ENCODE measurements at places on chromosomes 5 and 9.

- peak; percentile 26 for DNase-seq
Observed at GRCh38 chr9:14315875-14316601, 2.1 kb upstream of the NFIB start.

GRCh38 chr5:109922381-109922995 lies 232.8 kb downstream of the MAN2A1 start:
- no peak for DNase-seq

DNA sequence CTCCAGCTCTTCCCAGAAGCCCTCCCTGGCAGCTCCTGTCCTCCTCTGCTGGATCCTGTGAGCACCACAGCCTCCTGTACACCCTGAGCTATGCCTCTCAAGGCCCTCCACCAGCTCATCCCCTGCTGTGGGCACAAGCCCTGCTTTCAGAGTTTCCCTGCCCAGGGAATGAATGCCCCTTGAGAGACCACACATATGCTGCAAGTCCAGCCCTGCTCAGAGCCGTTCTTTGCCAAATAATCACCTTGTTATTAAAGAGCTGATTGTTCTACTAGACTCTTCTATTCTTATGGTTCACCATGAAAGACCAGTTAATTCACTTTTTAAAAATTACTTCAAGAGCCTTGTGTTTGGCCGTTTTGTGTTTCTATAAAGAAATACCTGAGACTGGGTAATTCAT lies 121.5 kb downstream of the MVB12B start:
- no peak for DNase-seq

- no peak for DNase-seq
Observed at GRCh38 chr5:11497651-11498050, 406.6 kb downstream of the CTNND2 start.

DNA sequence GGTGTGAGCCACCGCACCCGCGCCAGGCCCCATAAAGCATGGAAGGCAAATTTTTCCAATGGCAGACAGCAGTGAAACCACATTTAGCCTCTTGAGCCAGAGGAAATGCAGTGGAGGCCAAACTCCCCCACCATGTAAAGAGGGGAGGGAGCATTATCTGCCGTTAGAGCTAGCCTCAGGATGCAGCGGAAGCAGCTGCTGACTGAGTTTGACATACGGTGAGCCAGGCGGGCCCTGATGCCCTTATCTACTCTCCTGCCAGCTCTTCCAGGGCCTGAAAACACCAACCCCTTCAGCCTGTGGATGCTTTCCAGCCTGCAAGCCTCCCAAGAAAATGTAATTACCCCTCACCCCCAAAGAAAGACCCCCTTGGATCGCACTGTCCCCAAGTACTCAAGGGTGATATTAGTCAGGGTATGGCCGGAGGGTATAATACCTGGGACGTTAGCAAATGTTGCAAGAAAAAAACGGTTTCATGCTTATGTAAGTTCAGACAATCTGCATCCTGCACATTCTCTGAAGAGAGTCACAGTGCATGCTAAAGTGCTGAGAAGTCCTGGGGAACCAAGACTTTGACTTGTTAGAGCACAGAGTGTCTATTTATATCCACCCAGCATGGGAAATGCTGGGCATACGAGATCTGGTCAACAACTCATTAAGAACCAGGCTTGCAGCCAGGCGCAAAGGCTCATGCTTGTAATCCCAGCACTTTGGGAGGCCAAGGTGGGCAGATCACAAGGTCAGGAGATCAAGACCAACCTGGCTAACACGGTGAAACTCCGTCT lies 11.3 kb upstream of the GGTA1 start:
- no peak for DNase-seq

DNA sequence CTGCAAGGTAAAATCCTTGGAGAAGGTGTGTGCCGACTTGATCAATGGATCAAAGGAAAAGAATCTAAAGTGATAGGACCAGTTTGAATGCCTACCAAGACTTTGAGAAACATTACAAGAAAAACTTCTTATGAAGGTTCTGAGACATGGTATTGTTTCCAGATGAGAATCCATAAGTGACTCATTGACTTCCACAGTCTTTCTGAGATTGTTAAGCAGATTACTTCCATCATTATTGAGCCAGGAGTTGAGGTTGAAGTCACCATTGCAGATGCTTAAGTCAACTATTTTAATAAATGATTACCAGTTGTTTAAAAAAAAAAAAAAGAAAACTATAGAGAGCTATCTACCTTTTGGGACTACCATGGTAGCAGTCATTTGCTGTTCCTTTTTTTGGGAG lies 7.0 kb downstream of the LNPEP start:
- DNase-seq, result no peak

- DNase-seq, result no peak
Observed at GRCh38 chr5:17087035-17087434, 130.4 kb upstream of the BASP1 start.

- DNase-seq, result no peak
Observed at GRCh38 chr9:112898872-112899311, 8.2 kb upstream of the SLC46A2 start.

- DNase-seq, result no peak
Observed at GRCh38 chr5:89930591-89931392, 478.8 kb downstream of the CETN3 start.

- no peak for DNase-seq
Observed at GRCh38 chr5:7876867-7877266, 7.9 kb downstream of the MTRR start.

DNA sequence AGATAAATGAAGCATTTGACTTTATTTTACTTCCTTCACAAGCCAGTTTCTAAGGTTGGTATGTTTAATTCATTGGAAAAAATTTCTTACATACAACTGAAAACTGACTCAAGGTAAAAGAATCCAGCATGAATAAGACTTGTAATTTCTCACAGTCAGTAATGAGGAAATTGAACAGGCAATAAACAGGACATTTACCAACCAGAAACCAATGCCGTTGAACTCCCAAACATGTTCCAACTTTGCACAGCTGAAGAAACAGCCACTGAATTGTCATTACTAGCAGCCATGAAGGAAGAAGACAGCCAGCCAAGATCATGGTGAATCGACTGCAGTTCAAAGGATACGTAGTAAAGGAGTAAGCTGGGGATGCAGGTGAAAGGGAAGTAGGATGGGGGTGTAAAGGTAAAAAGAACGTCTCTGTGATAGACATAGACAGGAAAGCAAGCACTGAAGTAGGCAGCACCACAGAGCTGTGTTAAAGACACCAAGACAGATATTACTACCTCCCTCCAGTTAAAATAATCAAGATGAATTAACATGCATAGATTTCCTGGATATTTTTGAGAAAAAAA lies 21.3 kb upstream of the SLC12A2 start:
- no peak for DNase-seq

DNA sequence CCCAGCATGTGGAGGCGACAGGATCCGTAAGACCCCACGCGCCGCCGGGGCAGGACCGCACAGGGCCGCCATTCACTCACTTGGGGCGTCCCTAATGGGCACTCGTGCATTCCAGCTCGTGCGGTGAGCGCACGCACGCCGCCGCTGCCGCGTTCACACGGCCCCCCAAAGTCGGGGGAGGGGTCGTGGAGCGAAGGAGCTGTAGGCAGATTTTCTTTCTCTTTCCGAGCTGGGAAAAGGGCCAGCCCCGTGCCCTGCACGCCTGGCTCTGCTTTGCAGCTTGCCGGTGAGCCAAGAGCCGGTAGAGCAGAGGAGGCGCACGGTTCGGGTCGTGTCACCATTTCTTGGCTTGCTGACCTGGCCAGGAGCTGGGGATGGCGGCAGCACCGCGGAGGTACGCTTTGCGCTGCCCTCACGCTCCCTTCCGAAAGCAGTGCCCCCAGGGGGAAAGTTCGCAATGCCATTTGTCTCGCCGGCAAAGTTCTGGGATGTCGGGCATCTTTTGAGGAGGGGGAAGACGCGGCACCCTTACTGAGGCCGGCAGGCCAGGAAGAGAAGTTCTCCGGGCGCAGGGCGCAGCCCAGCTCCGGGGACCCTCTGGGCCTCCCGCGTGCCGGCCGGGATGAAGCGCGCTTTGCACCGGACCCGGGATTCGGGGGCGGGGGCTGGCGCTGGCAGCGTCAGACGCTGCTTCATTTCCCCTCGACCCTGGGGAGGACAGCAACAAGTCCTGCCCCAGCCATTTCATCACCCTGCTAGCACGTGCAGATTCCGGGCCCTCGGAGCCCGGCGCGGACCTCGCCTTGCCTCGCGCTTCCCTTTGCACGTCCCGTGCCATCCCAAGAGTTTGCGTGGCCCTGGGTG lies 898 bp downstream of the STC2 start:
- DNase-seq, result no peak

- no peak for DNase-seq
Observed at GRCh38 chr5:139038613-139039305, 159.4 kb downstream of the SIL1 start.

GRCh38 chr5:64978546-64978945 lies 209.8 kb downstream of the CWC27 start:
- DNase-seq, result no peak

- peak; percentile 77 for DNase-seq
Observed at GRCh38 chr5:65722575-65723403, 784 bp downstream of the NLN start.

GRCh38 chr5:58294598-58295305 lies 165.1 kb downstream of the PLK2 start:
- DNase-seq, result no peak

DNA sequence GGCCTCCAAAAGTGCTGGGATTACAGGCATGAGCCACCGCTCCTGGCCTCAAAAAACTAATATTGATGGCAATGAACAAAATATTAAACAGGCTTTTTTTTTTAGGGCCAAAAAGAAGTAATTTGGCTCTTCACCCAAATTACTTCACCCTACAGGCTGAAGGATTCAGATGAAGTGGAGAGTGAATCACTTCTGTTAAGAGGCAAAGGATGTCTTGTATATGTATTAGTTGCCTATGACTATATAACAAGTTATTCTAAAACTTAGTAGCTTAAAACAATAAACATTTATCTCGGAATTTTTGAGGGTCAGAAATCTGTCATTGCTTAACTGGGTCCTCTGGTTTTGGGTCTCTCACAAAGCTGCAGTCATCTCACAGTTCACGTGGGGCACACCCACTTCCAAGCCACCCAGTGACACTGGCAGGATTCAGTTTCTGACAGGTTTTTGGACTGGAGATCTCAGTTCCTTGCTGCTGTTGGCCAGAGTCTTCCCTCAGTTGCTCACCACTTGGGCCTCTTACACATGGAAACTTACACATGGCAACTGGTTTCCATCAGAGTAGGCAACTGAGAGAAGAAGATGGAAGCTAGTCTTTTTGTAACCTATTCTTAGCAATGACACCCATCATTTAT lies 66.7 kb downstream of the IQGAP2 start:
- DNase-seq, result no peak

GRCh38 chr5:52983731-52984636 lies 5.2 kb upstream of the ITGA2 start:
- DNase-seq, result no peak

DNA sequence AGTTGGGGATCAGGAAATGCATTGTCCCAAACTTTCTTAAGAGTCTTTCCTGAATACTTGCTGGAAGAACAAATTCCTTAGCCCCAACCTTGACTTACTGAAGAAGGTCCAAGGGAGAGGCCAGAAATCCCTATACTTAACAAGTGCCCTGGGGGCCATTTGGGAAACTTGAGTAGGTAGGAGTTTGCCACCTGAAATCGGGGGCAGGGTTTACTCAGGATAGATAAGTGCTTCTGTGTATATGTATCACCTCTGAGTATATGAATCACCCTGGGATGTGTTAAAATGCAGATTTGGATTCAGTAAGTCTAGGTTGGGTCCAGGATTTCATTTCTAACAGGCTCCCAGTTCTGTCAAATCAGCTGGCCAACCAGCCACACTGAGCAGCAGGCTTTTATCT lies 47.9 kb upstream of the MYO10 start:
- DNase-seq, result no peak

- DNase-seq, result no peak
Observed at GRCh38 chr9:106868087-106868486, 5.1 kb downstream of the ZNF462 start.

- DNase-seq, result peak; percentile 42
Observed at GRCh38 chr9:38432922-38433510, 8.8 kb upstream of the IGFBPL1 start.

GRCh38 chr5:159564031-159564430 lies 233.7 kb upstream of the IL12B start:
- no peak for DNase-seq

GRCh38 chr5:10699987-10700386 lies 61.0 kb downstream of the DAP start:
- DNase-seq, result no peak

DNA sequence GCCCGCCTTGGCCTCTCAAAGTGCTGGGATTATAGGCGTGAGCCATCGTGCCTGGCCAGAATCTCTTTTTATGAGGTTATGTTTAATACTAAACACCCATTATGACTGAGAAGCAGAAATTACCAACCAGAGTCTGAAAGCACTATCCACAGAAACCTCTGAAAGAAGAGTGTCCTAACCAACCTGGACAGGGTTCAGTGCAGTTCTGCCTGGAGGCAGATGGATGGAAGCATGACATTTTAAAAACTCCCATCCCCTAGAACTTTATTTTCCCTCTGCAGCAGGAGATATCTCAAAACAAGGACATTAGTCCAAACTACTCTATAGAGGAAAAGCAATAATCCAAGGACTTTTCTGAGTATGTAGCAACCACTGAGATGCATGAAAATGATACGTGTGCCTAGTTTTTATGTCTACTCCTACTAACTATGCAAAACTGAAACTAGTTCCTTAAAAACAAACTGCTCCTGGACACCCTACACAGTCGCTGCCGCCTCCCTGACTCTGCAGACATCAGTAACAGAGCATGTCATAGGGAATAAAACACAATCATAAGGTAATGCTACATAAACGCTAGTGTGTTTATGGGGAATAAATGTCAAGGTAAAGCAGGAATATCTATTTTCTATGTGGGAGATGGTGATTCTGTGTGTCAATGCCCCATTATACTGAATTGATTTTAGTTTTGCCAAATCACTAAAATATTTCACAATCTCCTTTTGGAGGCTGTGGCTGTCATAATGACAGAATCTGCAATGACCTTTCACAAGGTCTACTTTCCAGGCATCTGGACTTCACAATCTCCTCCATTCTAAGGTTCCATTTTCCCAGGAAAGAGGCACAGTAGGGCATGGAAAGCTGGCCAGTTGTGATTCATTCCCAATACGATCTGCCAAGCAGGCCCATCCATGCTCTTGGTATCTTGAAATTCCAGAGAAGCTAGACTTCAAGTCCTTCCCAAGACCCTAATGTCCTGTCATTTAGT lies 122.8 kb downstream of the SIL1 start:
- no peak for DNase-seq

- peak; percentile 27 for DNase-seq
Observed at GRCh38 chr5:58932057-58932612, 349.3 kb downstream of the RAB3C start.

GRCh38 chr5:57650360-57651069 lies 167.9 kb upstream of the ACTBL2 start:
- DNase-seq, result no peak

GRCh38 chr5:56064984-56065383 lies 70.2 kb upstream of the IL6ST start:
- DNase-seq, result no peak

All from NCI-H510A treated with DMSO at 0.1 percent for 48 hours (cell line).